Pancreas (tissue), 10 donors: ENCODE measurements at places on chromosomes 6 and 20. TPM values are rescaled to one million over a fixed set of nuclear protein-coding genes. Genes with fewer than 3 reads are reported as not detected.

SIRPG gene
- not detected for polyA plus RNA-seq

PPDPF gene
- polyA plus RNA-seq: 205 TPM

ZSCAN16 gene
- polyA plus RNA-seq: 4.5 TPM

ARMH2 gene
- polyA plus RNA-seq: not detected

CUL9 gene
- 86.6 TPM for polyA plus RNA-seq

- no peak overlapping the region for H3K4me3 ChIP-seq
- no peaks in the 10 kb centered on the region for H3K27me3 ChIP-seq
- H3K4me1 ChIP-seq: no peaks in the 10 kb centered on the region
These were observed 39.5 kb upstream of the VAPB start for GRCh38 chr20:58349570-58349969.

DNA sequence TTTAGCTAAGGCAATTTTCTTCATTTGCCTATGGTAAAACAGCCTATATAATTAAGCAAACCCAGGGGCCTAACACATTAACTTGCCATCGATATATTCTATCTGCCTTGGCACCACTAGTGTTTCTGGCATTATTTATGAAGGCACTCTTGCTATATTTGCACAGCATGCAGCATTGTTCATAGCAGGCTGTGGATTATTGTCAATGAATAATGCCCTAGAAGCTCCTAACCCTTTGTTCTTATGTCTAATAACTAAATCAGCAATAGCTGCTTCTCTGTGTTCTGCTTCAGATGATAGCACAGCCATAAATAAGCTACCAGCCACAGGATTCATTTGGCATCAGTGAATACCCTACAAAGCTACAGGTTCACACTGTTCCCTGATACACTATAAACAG, 254.8 kb upstream of the STXBP5 start:
- no peaks in the 10 kb centered on the region for H3K27me3 ChIP-seq
- H3K36me3 ChIP-seq: no peaks in the 10 kb centered on the region
- no peak overlapping the region for H3K27ac ChIP-seq
- H3K4me1 ChIP-seq: no peaks in the 10 kb centered on the region

DNA sequence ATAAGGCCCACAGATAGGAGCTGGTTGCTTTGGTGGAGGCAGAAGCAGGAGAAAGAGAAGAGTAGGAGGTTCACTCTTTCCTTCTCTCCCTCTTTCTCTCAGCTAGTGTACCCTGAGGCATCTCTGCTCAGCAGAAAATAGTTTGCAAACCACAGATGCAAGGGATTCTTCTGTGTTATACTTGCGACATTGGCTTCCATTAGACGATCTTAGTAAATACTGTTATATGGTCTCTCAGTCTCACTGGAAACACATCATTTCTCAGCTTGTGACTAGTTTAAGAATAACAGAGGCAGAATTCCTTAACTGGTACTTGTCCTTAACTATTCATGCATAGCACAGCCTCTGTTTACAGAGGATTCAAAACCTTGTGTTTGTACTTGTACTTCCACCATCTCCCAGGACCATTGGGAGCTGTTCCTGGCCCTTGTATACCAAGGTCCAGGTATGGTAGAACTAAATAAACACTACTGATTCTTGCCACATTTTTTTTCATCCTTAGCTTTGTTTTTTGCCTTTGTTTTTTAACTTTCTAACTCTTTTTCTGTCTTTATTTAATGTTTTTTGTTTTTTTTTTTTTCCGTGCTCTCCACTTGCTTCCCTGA, 218.2 kb downstream of the OTOR start:
- no peaks in the 10 kb centered on the region for H3K27me3 ChIP-seq
- no peaks in the 10 kb centered on the region for H3K4me1 ChIP-seq
- H3K4me3 ChIP-seq: no peak overlapping the region

GRCh38 chr6:12613811-12614210, 102.8 kb upstream of the PHACTR1 start:
- H3K27ac ChIP-seq: no peak overlapping the region
- no peak overlapping the region for H3K4me3 ChIP-seq
- H3K27me3 ChIP-seq: no peaks in the 10 kb centered on the region
- H3K36me3 ChIP-seq: no peaks in the 10 kb centered on the region
- DNase-seq: no peak
- no peaks in the 10 kb centered on the region for H3K4me1 ChIP-seq

GRCh38 chr6:25404091-25404490, 124.9 kb downstream of the CARMIL1 start:
- H3K27ac ChIP-seq: no peak overlapping the region
- no peak for DNase-seq

DNA sequence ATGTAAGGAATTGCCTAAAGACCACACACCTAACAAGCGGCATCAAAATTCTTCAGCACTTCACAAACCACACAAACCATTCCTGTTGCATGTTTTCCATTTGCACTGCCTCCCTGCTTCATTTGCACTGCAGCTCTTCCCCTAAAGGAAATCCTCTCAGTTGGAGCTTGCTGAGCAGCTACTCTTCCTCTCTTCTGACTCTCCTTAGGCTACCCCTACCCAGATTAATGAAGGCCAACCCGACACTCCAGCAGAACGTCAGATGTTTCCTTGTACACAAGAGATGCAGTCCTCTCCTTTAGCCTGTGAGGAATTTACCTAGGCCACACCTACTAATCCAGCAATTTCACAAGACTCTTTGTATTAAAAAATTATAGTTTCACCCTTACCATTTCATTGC, 8.1 kb downstream of the BEND6 start:
- H3K4me1 ChIP-seq: no peaks in the 10 kb centered on the region
- no peak overlapping the region for H3K27ac ChIP-seq
- no peaks in the 10 kb centered on the region for H3K27me3 ChIP-seq
- no peaks in the 10 kb centered on the region for H3K36me3 ChIP-seq
- H3K4me3 ChIP-seq: no peak overlapping the region

DNA sequence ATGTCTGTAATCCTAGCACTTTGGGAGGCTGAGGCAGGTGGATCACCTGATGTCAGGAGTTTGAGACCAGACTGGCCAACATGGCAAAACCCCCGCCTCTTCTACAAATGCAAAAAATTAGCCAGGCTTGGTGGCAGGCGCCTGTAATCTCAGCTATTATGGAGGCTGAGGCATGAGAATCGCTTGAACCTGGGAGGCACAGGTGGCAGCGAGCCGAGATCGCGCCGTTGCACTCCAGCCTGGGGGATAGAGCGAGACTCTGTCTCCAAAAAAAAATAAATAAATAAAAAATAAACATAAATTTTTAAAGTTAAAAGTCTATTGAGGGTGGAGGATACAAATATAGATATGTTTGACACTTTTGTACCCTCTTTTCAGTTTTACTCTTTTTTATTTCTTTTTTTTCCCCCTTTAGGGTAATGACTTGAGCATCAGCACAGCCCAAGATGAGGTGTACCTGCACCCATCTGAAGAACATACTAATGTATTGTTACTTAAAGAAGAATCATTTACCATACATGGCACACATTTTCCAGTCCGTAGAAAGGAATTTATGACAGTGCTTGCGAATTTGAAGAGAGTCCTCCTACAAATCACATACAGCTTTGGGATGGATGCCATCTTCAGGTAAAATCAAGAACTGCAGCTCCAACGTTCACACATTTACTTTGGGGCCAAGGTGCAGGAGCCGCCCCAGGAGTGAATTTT, 368.9 kb downstream of the LAMA2 start:
- H3K4me3 ChIP-seq: no peak overlapping the region
- no peaks in the 10 kb centered on the region for H3K4me1 ChIP-seq
- H3K36me3 ChIP-seq: no peaks in the 10 kb centered on the region
- peaks cover 7% of the 10 kb centered on the region for H3K27me3 ChIP-seq

- H3K27ac ChIP-seq: peak overlapping the region; percentile 50
- peaks cover 31% of the 10 kb centered on the region for H3K4me1 ChIP-seq
- DNase-seq: no peak
- no peaks in the 10 kb centered on the region for H3K36me3 ChIP-seq
These were observed 32.2 kb upstream of the ASXL1 start for GRCh38 chr20:32325706-32326503.

DNA sequence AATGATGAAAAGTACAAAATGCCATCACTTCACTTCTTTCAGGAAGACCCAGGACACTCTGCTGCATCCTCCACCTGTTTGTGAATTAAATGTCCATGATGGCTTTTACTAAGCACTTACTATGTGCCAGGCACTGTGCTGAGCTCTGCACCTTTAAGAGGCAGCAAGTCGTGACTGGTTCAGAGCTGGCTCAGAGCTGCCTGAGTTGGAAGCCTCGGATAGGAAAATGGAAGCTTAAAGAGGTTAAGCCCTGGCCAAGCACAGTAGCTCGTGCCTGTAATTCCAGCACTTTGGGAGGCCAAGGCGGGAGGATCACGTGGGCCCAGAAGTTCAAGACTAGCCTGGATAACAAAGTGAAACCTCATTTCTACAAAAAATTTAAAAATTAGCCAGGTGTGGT, 95.6 kb downstream of the SNX5 start:
- H3K27ac ChIP-seq: peak overlapping the region; percentile 19
- H3K36me3 ChIP-seq: no peaks in the 10 kb centered on the region
- H3K27me3 ChIP-seq: no peaks in the 10 kb centered on the region
- peaks cover 25% of the 10 kb centered on the region for H3K4me1 ChIP-seq
- no peak for DNase-seq
- H3K4me3 ChIP-seq: no peak overlapping the region

DNA sequence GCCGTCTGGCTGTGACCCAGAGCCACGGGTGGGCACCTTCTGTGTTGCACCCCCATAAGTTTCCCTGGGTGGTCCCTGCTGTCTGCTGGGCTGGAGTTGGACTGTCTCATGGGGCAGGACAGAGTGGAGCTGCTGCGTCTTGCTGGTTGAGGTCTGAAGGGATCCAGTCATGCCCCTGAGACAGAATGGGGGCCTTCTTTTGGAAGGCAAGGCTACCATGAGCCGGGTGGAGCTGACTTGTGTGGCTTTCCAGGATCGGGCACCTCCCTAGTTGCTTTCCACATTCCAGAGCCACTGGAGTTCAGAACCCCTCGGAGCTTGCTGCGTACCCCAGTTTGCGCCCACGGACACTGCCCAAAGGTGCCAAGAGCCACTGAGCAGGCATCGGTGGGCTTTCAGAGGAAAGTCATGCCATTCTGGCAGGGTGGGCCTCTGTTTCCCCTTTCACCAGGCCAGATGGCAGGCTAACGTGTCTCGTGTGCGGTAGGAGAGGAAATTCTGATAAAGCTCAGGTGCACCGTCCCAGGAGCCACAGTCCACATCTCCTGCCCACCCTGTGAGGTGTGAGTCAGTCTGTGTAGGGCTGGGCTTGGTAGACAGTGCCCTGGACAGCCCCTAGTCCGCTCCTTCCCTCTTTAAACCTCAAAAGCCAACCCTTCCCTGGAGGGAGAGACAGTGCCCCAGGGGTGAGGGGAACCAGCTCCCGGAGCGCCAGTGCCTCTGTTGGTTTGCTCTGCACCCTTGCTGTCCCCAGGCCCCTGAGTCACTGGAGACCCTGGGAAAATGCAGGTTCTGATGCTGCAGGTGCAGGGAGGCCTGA, 125.3 kb downstream of the SYCP2 start:
- no peaks in the 10 kb centered on the region for H3K4me1 ChIP-seq
- H3K27me3 ChIP-seq: no peaks in the 10 kb centered on the region
- H3K27ac ChIP-seq: no peak overlapping the region
- H3K36me3 ChIP-seq: no peaks in the 10 kb centered on the region
- no peak overlapping the region for H3K4me3 ChIP-seq

GRCh38 chr6:138971601-138972000, 16.5 kb downstream of the REPS1 start:
- H3K27me3 ChIP-seq: no peaks in the 10 kb centered on the region
- no peaks in the 10 kb centered on the region for H3K36me3 ChIP-seq
- peaks cover 13% of the 10 kb centered on the region for H3K4me1 ChIP-seq
- no peak for DNase-seq
- H3K27ac ChIP-seq: no peak overlapping the region
- H3K4me3 ChIP-seq: no peak overlapping the region

GRCh38 chr6:150313781-150314180, 55.0 kb upstream of the IYD start:
- no peak overlapping the region for H3K4me3 ChIP-seq
- H3K36me3 ChIP-seq: no peaks in the 10 kb centered on the region
- no peak for DNase-seq
- H3K27ac ChIP-seq: no peak overlapping the region
- H3K4me1 ChIP-seq: no peaks in the 10 kb centered on the region

- peaks cover 27% of the 10 kb centered on the region for H3K4me1 ChIP-seq
- no peak for DNase-seq
- H3K27me3 ChIP-seq: no peaks in the 10 kb centered on the region
- no peaks in the 10 kb centered on the region for H3K36me3 ChIP-seq
- H3K4me3 ChIP-seq: no peak overlapping the region
These were observed 31.9 kb downstream of the ARID1B start for GRCh38 chr6:156809034-156809433.

- H3K27me3 ChIP-seq: no peaks in the 10 kb centered on the region
- H3K36me3 ChIP-seq: peaks cover 18% of the 10 kb centered on the region
- no peak overlapping the region for H3K4me3 ChIP-seq
- DNase-seq: no peak
These were observed 4.7 kb downstream of the DNTTIP1 start for GRCh38 chr20:45796337-45797065.

DNA sequence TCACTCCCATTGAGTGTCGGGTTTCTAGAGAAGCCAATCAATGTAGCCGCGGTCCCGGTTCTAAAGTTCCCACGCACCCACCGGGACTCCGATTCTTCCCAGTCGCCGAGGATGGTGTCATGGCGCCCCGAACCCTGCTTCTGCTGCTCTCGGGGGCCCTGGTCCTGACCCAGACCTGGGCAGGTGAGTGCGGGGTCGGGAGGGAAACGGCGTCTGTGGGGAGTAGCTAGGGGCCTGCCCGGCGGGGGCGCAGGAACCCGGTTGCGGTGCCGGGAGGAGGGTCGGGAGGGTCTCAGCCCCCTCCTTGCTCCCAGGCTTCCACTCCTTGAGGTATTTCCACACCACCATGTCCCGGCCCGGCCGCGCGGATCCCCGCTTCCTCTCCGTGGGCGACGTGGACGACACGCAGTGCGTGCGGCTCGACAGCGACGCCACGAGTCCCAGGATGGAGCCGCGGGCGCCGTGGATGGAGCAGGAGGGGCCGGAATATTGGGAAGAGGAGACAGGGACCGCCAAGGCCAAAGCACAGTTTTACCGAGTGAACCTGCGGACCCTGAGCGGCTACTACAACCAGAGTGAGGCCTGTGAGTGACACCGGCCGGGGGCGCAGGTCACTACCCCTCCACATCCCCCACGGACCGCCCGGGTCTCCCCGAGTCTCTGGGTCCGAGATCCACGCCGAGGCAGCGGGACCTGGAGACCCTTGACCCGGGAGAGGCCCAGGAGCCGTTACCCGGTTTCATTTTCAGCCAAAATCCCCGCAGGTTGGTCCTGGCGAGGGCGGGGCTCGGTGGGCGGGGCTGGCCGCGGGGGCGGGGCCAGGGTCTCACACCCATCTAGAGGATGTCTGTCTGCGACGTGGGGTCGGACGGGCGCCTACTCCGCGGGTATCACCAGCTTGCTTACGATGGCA, 35.2 kb upstream of the HLA-G start:
- peak overlapping the region; percentile 62 for H3K4me3 ChIP-seq
- no peaks in the 10 kb centered on the region for H3K36me3 ChIP-seq
- peak overlapping the region; percentile 79 for H3K27ac ChIP-seq
- no peaks in the 10 kb centered on the region for H3K4me1 ChIP-seq

DNA sequence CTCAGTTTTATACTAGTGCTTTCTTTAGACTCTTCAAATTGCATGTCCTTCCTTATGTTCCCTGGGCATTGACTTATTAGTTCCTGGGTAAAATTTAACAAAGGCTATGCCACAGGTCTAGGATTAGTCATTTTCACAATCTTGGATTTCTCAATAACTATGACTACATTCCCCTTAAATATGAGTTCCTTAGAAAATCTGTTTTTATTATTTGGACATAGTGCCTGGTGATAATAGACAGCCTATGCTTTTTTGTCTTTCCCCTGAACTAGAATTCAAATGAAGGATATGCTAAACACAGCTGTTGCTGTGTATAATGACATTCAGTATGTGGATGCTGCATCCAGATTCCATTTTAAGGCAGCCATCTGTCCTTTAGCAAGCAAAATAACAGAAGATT, 1252.8 kb upstream of the GJE1 start:
- no peaks in the 10 kb centered on the region for H3K4me1 ChIP-seq
- no peaks in the 10 kb centered on the region for H3K27me3 ChIP-seq
- H3K36me3 ChIP-seq: no peaks in the 10 kb centered on the region
- H3K4me3 ChIP-seq: no peak overlapping the region
- H3K27ac ChIP-seq: no peak overlapping the region
